ENCODE measurements at places on chromosomes 13 and 19. TPM values are rescaled to one million over a fixed set of nuclear protein-coding genes. Genes with fewer than 3 reads are reported as not detected.

The PTBP1 gene
- total RNA-seq: 229 TPM

The IGFL3 gene
- total RNA-seq: not detected

The ZIK1 gene
- total RNA-seq: 4.7 TPM

The SLC25A41 gene
- total RNA-seq: not detected

The ZNF567 gene
- total RNA-seq: 2.7 TPM

The CGB1 gene
- 2.9 TPM for total RNA-seq
